ENCODE measurements at places on chromosomes 1 and 21.

- no peak for DNase-seq
Measured at GRCh38 chr21:35502821-35503220, 453.7 kb upstream of the RUNX1 start.

DNA sequence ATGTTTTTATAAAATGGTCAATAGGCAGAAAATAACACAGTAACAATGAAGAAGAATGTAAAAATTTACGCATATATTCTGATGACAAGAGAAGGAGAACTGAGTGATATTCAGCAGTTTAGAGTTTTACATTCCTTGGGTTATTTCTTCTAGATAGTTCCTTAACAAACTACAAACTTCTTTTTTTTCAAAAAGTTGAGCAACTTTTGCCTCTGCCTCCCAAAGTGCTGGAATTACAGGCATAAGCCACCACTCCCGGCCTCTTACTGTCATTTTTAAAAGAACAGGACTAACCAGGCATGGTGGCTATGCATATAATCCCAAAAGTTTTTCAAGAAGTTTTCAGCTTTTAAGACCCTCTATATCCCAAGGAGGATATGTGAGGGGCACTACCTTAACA, 32.9 kb downstream of the ARNT start:
- no peak for DNase-seq

DNA sequence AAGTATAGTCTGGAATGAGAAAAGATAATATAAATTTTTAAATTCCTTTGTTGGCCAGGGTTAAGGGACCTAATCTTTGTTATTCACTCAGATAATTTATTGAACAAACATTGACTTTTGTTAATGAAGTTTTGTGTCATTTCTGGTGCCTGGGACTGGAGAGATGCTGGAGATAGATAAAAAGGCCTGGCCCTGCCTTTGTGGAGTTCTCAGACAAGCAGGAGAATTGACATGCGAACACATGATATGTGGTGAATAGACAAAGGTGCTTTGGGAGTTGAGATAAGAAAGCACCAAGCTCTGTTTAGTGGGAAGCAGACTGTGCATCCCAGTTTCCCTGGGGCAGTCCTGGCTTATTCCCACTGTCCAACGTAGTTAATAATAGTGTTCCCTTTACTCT, 8.5 kb downstream of the C1orf21 start:
- DNase-seq, result no peak

DNA sequence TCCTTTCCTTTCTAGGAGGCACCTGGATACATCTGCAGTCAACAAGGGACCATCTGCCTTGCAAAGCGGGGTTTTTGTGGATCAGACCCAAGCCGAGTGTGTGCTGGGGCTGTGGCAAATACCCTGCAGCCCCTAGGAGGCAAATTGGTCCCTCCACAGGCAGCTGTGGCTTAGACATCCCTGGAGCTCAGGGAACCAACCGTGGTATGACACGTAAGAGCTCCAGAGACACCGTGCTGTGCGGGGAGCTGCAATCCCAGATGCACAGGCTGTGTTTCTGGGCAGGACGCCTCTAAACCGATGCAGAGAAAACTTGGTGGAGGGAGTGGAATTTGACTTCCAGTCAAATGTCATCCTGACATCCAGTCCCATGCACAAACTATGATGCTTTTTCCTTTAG, 141.5 kb downstream of the KAZN start:
- no peak for DNase-seq

DNA sequence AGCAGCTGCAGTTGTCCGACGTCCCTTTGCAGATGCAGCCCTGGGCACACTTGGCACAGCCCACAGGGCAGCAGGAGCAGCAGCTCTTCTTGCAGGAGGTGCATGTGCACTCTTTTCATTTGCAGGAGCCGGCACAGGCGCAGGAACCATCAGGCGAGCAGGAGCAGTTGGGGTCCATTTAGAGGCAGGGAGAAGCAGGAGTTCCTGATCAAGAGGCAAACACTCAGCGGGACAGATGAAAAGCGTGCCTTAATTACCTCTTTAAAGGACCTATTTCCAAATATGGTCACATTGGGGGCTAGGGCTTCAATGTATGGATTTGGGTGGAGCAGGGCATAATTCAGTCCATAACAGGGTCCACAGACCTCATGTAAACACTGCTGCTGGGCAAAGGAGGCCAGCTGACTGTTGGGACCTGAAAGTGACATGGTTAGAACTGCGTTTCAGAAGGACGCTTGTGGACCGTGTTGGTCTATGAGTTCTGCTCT, 4.3 kb upstream of the CPLANE2 start:
- no peak for DNase-seq

- DNase-seq, result no peak
Measured at GRCh38 chr1:67713057-67713846, 28.3 kb downstream of the GADD45A start.

GRCh38 chr1:244451539-244451950, at the start of gene ADSS2:
TSS of gene ADSS2 (minus strand) at chr1:244451909. CDS start at chr1:244451817, 92 bp downstream.
- DNase-seq, result no peak

DNA sequence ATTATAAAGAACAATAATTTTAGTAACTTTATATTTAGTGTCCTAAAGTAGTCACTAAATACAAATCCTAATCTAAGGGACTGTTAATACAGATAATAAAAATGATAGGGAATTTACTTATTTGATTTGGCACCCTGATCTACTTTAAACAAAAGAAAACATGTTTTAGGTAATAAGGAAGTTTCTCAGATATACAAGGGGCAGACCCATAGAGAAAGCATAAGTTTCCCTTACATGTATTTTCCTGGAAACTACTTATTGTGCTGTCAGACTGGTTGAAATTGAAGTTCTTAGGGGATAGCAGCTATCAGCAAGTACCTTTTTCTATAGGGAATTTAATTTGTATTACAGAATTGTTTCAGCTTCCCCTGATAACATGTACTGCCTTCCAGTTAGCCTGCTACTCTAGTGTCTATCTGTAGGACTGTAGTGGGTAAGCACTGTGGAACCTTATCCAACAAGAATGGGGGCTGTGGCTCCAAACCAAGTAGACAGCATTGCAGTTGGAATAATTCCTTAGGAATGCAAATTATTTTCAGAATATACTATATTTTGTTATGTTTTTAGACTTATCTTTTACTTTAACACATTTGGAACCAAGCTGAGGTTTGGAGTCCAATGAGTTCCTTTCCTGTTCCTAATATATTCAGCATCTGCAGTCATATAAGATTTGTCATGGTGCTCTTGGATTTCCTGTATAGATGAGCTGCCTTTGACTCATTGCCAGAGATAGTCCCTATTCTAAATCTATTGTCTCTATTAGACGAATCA, 14.7 kb downstream of the MSH4 start:
- no peak for DNase-seq

- DNase-seq, result no peak
Measured at GRCh38 chr1:115289940-115290339, 48.1 kb downstream of the NGF start.

DNA sequence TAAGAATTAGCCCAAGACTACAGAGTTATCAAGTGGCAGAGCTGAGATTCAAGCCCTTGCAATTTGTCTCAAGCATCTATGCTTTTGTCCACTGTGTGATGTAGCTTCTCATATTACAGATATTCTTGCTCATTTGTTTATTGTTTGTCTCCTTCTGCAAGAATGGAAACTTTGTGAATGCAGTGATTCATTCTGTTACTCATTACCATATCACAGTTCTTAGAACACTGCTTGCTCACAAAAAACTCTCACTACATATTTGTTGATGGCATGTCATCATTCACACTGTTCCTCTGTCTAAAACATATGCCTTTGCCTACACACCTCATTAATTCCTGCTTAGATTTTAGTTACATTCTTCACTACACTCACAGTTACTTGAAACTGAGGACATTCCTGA, 1198.9 kb downstream of the PLA2G4A start:
- DNase-seq, result no peak

GRCh38 chr21:33008333-33009051, 17.2 kb upstream of the OLIG2 start:
- no peak for DNase-seq

GRCh38 chr1:154478639-154479038, 23.4 kb upstream of the TDRD10 start:
- no peak for DNase-seq

DNA sequence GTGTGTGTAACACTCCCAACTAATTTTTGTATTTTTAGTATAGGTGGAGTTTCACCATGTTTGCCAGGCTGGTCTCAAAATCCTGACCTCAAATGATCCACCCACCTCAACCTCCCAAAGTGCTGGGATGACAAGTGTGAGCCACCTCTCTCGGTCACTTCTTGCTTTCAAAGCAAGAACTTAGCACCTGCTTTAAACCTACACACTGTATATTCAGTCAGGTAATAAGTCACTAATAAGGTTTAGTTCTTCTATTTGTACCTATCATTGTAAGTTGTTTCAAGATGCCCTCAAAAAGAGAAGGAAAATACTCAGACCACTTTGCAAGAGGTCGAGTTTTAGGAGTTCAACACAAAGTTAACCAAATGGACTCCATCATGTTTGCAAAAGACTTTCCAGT, 431.3 kb downstream of the MRPL39 start:
- DNase-seq, result no peak

DNA sequence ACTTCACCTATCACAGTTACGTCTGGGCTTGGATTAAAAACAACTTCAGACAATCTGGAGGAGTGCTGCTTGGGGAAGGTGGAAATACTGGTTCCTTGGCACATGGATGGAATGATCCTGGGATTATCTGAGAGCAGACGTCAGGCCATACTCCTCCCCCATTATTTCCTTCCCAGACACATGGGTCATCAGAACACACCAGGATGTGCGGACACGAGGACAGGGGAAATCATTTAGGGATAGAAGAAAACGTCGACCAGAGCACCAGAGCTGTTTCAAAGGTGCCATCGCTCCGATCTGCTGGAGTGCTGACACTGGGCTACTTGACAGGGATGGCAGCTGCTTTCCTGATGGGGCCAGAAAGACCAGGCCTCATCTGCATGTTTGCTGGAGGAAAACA, 31.8 kb upstream of the ANGPTL7 start:
- DNase-seq, result no peak

DNA sequence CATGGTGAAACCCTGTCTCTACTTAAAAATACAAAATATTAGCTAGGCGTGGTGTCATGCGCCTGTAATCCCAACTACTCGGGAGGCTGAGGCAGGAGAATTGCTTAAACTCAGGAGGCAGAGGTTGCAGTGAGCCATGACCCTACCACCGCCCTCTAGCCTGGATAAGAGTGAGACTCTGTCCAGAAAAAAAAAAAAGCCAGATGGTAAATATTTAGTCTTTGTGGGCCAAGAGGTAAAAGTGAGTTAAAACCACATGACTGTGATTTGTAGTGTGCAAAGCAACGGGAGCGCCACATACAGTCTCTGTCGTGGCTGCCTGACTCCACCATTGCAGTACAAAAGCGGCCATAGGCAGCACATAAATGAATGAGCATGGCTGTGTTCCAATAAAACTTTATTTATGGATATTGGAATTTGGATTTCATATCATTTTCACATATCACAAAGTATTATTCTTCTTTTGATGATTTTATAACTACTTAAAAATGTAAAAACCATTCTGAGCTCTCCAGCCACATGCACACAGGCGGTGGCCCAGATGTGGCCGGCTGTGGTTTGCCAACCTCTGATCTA, 51.8 kb upstream of the CASZ1 start:
- no peak for DNase-seq

DNA sequence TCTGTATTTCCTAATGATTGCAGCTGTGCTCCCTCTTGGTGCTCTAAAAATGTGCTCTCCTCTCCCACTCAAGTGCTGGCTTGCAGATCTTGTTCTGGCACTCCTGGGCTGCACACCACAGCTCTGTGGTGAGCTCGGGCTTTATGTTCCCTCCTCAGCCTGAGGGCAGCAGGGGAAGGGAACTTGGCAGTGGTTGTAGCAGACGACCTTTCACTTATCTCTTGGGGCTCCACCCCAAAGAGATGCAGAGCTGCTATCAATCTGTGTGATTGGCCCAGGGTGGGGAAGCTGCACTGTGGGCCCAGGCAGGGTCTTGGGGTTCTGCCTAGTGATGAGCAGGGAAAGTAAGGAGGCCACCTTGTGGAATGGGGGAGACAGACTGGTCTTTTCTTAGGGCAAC, 143.5 kb upstream of the GORAB start:
- no peak for DNase-seq

DNA sequence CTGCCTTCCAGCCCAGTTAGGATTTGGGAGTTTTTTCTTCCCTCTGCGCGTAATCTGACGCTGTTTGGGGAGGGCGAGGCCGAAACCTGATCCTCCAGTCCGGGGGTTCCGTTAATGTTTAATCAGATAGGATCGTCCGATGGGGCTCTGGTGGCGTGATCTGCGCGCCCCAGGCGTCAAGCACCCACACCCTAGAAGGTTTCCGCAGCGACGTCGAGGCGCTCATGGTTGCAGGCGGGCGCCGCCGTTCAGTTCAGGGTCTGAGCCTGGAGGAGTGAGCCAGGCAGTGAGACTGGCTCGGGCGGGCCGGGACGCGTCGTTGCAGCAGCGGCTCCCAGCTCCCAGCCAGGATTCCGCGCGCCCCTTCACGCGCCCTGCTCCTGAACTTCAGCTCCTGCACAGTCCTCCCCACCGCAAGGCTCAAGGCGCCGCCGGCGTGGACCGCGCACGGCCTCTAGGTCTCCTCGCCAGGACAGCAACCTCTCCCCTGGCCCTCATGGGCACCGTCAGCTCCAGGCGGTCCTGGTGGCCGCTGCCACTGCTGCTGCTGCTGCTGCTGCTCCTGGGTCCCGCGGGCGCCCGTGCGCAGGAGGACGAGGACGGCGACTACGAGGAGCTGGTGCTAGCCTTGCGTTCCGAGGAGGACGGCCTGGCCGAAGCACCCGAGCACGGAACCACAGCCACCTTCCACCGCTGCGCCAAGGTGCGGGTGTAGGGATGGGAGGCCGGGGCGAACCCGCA, at the start of gene PCSK9:
Gene PCSK9, plus strand, starts transcription at position 207 of the 741 bp plus-strand sequence. Its CDS starts 290 bp downstream, at position 497.
- no peak for DNase-seq

DNA sequence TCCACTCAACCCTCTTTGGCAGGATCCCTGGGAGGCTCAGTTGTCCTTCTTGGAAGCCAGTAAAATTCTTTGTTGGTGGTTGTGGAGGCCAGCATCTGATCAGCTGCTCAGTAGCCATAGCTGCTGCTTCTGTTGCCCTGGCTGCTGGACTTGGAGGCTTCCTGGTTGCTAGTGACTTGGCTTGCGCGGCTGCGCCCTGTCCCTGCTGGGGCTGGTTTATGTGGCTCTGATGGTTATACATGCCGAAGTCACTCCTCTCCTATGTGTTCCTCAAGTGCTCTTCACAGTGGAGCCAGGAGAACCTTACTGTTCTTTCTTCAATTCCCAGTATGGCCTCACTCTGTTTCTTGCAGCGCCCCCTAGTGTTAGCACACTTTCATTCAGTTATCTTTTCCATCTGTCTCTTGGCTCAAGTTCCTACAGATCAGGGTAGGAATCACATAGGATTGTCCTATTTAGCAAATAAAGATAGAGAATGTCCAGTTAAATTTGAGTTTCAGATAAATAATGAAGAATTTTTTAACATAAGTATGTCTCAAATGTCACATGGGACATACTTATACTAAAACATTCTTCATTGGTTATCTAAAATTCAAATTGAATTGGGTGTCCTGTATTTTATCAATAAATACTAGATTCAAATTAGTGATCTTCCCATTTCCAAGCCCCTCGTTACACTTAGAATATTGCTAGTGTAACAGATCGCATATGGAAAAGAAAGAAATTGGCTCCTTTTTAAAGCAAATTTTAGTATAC, 176.5 kb downstream of the TGFB2 start:
- peak; percentile 31 for DNase-seq

All from stimulated activated CD4-positive, alpha-beta T cell treated with anti-CD3 and anti-CD28 coated beads, Interleukin-12 subunit alpha, Interleukin-12 subunit beta, amount 100 ng/mL, for 24 hours (primary cell).